ENCODE measurements at places on chromosomes 6 and 20.

GRCh38 chr20:58260006-58260405, 31.6 kb upstream of the ANKRD60 start:
- no peak for DNase-seq

- no peak for DNase-seq
These were observed 105.5 kb downstream of the HUS1B start for GRCh38 chr6:551405-551804.

GRCh38 chr20:23147647-23147963, 61.5 kb upstream of the CD93 start:
- DNase-seq = no peak

DNA sequence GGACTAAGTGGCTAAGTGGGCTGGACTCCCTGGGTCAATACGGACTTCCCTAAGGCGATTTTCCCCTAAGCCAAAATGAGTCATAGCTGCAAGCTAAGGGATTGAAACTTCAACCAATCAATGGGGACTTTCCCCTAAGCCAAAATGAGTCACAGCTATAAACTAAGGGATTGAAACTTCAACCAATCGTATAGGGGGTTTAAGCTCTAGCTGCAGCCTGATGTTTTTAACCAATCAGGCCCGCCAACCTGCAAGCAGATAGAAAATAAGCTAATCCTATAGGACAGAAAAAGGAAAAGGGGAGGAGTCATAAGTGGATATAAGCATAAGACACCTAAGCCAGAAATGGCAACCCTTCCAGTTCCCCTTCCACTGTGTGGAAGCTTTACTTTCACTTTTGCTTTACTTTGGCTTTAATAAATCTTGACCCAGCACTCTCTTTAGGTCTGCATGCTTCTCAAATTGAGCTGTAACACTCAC, 655.0 kb upstream of the HS3ST5 start:
- DNase-seq = no peak

DNA sequence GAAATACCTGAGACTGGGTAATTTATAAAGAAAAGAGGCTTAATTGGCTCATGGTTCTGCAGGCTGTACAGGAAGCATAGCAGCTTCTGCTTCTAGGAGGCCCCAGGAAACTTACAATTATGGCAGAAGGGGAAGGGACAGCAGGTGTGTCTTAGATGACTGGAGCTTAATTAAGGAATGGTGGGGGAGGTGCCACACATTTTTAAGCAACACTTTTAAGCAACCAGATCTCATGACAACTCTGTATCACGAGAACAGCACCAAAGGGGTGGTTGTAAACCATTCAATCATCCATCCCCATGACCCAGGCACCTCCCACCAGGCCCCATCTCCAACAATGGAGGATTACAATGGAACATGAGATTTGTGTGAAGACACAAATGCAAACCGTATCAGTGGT, 26.9 kb downstream of the FIG4 start:
- no peak for DNase-seq

GRCh38 chr6:33790910-33791309, 2.0 kb upstream of the LEMD2 start:
- DNase-seq = no peak

GRCh38 chr6:150324044-150324443, 44.8 kb upstream of the IYD start:
- no peak for DNase-seq

DNA sequence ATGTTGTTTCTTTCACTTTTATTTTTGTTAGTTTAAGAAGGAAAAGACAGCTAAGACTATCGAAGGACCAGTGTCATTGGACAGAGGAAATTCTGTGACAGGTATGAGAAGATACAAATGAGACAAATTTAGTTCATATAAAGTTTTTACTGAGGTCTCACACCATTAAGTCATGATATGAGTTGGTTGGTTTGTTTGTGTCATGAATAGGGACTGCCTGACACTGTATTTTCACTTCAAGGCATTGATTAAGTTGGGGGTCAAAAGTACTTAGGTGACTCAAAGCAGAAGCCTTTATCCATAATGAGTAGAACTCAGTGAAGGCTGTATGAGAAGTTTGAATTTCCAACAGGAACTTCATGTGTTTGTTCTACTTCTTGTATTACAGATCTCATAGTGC, 21.3 kb upstream of the HIVEP2 start:
- DNase-seq = no peak

DNA sequence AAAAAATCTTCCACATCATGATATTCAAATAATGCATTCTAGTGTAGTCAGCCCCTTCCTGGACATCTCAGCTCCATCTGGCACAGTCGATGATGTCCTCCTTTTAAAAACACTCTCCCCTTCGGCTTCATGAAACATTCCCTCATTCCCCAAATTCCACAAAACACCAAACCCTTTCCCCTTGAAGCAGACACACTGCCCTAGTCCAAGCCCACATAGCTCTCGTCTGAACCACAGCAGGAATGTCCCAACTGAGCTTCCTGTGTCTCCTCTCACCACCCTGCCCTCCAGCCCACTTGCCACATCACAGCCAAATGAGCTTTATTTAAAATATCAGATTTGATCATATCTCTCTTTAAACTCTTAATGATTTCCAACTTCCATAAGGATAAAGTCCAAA, 106.4 kb upstream of the CARMIL1 start:
- DNase-seq = peak; percentile 46

- DNase-seq = no peak
These were observed 74.9 kb downstream of the ANKEF1 start for GRCh38 chr20:10109641-10110040.

GRCh38 chr20:24690408-24690807, 221.0 kb downstream of the SYNDIG1 start:
- DNase-seq = no peak

DNA sequence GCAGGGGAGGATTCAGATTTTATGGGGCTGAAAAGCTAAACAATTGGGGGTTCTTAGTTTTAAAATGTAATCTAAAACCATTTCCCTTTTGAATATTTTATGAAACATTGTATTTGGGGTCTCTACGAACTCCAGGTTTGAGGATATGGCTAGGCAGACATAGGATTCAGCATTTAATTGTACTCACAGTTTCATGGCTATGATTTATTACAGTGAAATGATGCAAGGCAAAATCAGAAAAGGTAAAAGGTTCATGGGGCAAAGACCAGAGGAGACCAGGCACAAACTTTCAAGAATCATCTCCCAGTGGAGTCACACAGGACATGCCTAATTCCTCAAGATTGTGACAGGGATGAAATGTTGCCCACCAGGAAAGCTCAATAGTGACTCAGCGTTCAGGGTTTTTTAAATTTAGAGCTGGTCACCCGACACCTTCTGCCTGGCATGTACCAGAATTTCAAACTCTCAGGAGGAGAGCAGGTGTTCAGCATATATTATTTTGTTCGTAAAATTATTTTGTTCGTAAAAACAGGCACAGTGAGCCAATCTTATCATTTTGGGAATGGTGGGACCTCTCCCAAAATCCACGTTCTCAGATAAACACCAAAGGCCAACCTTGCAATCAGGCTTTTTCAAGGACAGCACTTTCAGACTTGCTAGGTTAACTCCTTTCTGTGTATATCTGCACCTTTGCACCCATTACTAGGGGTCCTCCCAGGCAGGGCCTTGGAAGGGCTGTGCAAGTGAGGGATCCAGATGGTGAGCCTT, 270.3 kb downstream of the NKAIN2 start:
- no peak for DNase-seq

GRCh38 chr6:75526502-75527127, 33.0 kb upstream of the FILIP1 start:
- peak; percentile 44 for DNase-seq

GRCh38 chr20:2865630-2866029, 7.7 kb upstream of the PTPRA start:
- no peak for DNase-seq

- no peak for DNase-seq
These were observed 259.9 kb downstream of the FOXA2 start for GRCh38 chr20:22324505-22324904.

DNA sequence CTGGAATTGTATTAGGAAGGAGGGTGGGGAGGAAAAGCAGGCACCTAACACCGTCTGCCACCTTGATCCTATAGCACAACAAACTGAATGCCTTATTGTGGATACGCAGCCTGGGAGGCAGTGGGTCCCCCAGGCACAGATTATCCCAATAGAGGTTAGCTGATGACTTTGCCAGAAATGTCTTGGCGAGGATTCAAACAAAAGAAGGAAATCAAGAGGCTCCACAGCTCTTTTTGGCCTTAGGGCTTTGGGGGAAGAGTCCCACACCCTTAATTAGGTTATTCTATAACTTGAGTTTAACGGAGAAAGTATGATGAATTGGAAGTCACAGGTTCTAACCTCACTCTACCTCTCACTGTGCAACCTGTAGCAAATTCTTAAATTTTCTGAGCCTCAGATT, 102.0 kb downstream of the MRPL14 start:
- DNase-seq = no peak

Data from inflammatory macrophage treated with lipopolysaccharide for 1 hour (primary cell).